ENCODE measurements at places on chromosomes 3 and 15.

DNA sequence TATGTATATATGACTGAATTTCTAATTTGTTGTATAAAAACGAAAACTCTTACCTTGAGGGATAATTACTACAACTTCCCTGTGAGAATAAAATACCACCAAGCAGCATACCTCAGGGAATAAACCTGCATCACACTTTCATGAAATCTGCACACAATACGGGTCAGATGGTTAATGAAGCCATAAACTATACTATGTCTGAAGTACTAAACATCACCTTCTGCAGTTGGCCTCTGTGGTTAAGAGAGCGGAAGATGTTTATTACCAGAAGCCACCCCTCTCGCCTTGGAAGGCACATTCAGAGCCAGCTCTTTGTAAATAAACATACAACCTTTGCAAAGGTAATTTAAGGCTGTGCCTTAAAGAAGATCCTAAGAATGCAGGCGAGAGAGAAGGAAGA, 462.1 kb upstream of the NR2F2 start:
- H3K27me3 ChIP-seq: peaks cover 14% of the 10 kb centered on the region
- H3K4me1 ChIP-seq: peaks cover 6% of the 10 kb centered on the region
- no peak overlapping the region for H3K27ac ChIP-seq
- DNase-seq: no peak
- no peaks in the 10 kb centered on the region for H3K36me3 ChIP-seq

GRCh38 chr3:134903837-134904236, 108.8 kb downstream of the EPHB1 start:
- DNase-seq: no peak
- peaks cover 6% of the 10 kb centered on the region for H3K27me3 ChIP-seq
- no peak overlapping the region for H3K4me3 ChIP-seq
- H3K36me3 ChIP-seq: no peaks in the 10 kb centered on the region

DNA sequence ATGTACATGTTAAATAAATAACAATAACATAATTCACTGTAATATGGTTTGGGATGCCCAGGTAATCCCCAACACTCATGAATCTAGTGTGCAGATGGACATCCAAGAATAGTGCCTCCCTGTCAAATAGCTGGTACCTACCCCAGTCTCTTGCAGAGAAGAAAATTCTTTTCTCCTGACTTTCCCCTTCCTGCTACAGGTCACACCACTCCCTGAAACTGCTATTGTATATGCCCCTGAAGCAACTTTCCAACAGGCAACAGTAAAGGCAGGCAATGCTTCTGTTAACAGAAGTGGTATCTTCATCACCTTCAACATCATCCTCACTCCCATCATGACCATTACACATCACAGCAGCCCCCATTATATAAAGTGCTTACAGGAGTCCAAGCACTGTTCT, 431.6 kb downstream of the MAGI1 start:
- H3K36me3 ChIP-seq: no peaks in the 10 kb centered on the region
- H3K27me3 ChIP-seq: no peaks in the 10 kb centered on the region

GRCh38 chr3:4063916-4064574, 239.1 kb upstream of the SETMAR start:
- H3K27me3 ChIP-seq: no peaks in the 10 kb centered on the region
- no peak overlapping the region for H3K4me3 ChIP-seq
- H3K36me3 ChIP-seq: peaks cover 2% of the 10 kb centered on the region
- no peak for DNase-seq
- no peaks in the 10 kb centered on the region for H3K4me1 ChIP-seq

DNA sequence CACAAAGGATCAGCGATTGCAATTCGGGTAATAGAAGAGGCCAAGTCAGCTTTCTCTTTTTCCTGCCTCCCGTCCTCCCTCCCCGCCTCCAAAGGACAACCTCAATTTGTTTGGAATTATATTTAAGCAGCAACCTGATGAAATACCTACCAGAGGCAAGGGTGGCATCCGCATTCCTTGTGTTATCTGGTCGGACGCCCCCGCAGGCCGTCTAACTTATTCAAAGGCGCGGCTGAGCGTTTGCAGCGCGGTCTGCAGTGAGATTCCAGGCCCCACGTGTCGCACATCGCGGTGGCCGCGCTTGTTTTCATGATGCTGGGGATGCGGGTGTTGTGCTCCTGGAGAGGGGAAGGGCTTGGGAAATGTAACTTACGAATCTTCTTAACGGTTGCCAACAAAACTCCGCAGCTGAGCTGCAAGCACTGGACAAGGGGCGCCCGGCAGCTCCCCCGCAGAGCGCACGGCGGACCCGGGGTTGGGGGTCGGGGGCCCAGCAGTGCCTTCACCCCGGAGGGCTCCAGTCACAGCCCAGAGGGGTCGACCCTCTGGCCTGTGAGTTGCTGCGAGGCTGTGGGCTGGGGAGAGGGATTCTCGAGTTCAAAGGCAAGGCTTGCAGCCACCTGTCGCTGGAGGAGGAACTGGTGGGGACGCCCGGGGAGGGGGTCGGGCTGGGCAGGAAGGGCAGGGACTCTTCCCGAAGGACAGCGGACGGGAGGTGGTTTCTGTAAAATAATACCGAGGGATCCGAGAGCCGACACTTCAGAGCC, 20.5 kb upstream of the RGMA start:
- no peak for DNase-seq
- peaks cover 3% of the 10 kb centered on the region for H3K4me1 ChIP-seq
- H3K4me3 ChIP-seq: no peak overlapping the region
- no peaks in the 10 kb centered on the region for H3K36me3 ChIP-seq
- no peak overlapping the region for H3K27ac ChIP-seq

GRCh38 chr3:26614006-26614685, 8.4 kb upstream of the LRRC3B start:
- H3K36me3 ChIP-seq: no peaks in the 10 kb centered on the region
- H3K4me1 ChIP-seq: no peaks in the 10 kb centered on the region
- H3K4me3 ChIP-seq: no peak overlapping the region
- DNase-seq: no peak

DNA sequence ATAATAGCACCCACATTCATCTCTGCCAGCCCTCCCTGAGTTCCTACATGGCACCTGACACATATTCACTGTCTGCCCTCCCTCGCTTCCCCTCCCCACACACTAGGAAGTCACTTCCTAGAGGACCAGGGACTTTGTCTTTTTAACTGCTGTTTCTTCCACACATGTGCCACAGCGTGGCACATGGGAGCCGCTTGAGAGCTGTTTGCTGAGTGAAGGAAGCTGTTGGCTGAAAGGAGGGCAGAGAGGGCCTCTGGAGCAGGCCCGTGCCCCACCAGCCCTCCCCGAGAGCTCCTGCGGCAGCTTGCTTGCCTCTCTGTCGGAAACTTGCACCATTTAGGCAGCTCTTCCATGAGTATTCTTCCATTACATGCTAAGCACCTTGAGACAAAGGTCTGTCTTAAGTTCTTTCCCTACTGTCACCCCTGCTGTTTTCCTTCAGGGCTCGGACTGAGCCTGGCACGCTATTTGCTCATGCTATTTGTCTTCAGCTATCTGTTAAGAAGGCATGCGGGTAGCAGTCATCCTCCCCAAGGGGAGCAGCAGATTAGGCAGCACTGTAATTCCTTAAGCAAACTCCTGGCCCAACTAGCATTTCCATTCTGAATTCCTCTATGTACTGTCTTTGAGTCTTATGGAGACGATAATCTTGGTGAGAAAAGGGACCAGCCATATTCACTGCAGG, 72.2 kb downstream of the CACNA1D start:
- no peak overlapping the region for H3K4me3 ChIP-seq
- no peak for DNase-seq
- H3K4me1 ChIP-seq: no peaks in the 10 kb centered on the region
- H3K36me3 ChIP-seq: no peaks in the 10 kb centered on the region

DNA sequence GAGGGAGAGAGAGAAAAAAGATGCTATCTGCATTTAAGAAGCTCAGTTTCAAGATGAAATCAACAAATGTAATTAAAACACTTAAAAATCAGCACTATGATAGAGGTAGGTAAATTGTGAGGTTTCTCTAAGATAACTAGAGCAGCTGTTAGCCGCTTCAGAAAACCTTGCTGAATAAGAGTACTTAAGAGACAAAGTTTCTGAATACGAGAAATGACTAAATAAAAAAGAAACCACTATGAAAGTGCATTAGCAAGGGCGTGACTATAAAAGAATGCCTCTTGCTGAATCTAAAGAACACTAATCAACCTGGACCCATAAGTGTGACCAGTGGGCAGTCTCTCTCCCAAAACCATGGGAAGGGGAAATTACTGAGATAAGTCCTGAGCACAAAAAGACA, 41.8 kb downstream of the IQCB1 start:
- no peak overlapping the region for H3K4me3 ChIP-seq
- peaks cover 1% of the 10 kb centered on the region for H3K4me1 ChIP-seq

DNA sequence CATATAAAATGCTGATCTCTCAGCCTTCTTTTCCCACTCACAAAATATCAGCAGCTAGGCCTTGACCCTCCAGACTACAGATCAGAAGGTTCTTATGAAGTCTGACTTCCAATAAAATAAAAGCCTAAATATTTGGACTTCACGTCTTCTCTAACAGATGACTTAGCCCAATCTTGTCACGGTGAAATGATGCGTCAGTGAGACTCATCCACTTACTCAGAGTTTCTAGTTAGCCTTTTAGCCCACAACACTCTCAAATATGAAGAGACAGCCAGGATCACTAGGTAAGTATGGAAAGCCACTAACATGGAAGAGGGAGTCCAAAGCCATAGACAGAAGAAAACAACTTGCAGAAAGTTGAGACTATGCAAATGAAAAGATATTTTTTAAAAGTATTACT, 601.2 kb downstream of the PYDC2 start:
- peaks cover 3% of the 10 kb centered on the region for H3K27me3 ChIP-seq
- H3K4me3 ChIP-seq: no peak overlapping the region
- H3K36me3 ChIP-seq: no peaks in the 10 kb centered on the region
- no peak for DNase-seq
- no peaks in the 10 kb centered on the region for H3K4me1 ChIP-seq

- H3K27me3 ChIP-seq: no peaks in the 10 kb centered on the region
- H3K4me3 ChIP-seq: no peak overlapping the region
- no peaks in the 10 kb centered on the region for H3K4me1 ChIP-seq
- DNase-seq: no peak
- H3K36me3 ChIP-seq: no peaks in the 10 kb centered on the region
- H3K27ac ChIP-seq: no peak overlapping the region
Measured at GRCh38 chr3:22315925-22316324, 564.9 kb upstream of the ZNF385D start.

GRCh38 chr15:89852342-89852995, 37.8 kb upstream of the ANPEP start:
- H3K4me1 ChIP-seq: peaks cover 5% of the 10 kb centered on the region
- no peak for DNase-seq
- peaks cover 8% of the 10 kb centered on the region for H3K36me3 ChIP-seq
- no peaks in the 10 kb centered on the region for H3K27me3 ChIP-seq
- H3K27ac ChIP-seq: no peak overlapping the region

DNA sequence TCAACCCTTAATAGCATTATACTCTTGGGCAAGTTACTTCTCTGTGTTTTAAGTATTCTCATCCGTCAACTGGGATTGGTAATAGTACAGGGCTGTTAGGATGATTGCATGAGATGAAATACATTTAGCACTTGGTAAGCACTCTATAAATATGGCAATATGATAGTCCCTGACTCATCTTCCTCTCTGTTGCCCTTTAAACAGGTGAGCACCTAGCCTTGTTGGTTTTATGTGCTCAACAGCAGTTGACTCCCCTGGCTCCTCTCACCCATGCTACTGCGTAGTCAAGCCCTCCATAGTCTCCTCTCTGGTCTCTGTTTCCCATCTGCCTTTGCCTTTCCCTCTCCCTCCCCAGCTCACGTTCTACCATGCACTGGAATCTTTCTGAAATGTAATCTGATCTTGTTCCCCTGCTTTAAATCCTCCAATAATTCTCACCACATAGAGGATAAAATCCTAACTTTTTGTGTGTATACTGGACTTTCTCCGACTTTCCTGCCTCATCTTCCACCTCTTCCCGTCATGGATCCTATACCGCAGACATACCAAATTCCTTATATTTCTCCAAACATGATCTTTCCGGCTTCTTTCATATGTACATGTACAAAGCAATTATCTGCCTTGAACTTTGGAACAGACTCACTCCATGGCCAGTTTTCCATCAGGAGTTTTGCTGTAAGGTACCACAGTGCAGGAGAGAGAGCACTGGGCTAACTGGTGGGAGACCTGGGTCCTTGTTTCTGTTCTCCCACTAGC, 42.3 kb downstream of the FSD2 start:
- peaks cover 14% of the 10 kb centered on the region for H3K36me3 ChIP-seq
- no peak overlapping the region for H3K4me3 ChIP-seq
- DNase-seq: no peak
- H3K4me1 ChIP-seq: peaks cover 4% of the 10 kb centered on the region

DNA sequence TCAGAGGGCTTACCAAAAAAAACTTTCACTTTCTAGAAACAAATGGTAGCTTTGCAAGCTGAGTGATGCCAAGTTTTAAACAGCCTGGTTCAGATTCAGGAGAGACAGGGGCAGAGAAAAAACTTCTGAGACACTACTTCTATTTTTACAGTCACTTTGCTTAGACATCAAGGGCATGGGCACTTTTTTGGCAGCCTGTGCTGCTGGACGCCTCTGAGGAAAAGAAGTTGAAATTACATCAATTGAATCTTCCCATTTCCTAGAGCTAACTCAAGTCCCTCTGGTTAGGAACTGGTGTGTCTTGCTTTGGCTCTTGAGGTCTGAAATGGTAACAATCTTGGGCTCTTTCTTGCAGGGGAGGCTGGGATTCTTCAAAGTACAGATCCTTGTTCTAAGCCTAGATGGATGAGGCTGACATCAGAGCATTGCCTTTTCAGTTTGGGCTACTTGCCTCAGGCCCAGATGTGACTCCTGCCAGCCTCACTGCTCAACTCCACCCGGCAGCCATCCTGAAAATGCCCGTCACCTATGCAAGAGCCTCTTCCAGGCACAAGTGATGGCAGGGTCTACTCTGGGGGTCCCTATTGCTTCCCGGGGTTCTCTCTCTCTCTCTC, 357.5 kb downstream of the FOXP1 start:
- H3K27me3 ChIP-seq: peaks cover 5% of the 10 kb centered on the region
- no peak for DNase-seq
- H3K27ac ChIP-seq: peak overlapping the region; percentile 98
- H3K4me3 ChIP-seq: peak overlapping the region; percentile 86
- peaks cover 38% of the 10 kb centered on the region for H3K36me3 ChIP-seq

- no peaks in the 10 kb centered on the region for H3K27me3 ChIP-seq
- DNase-seq: peak; percentile 42
- H3K4me1 ChIP-seq: peaks cover 27% of the 10 kb centered on the region
- peaks cover 14% of the 10 kb centered on the region for H3K36me3 ChIP-seq
- H3K27ac ChIP-seq: peak overlapping the region; percentile 89
Measured at GRCh38 chr3:107524841-107525643, 2.3 kb downstream of the BBX start.

DNA sequence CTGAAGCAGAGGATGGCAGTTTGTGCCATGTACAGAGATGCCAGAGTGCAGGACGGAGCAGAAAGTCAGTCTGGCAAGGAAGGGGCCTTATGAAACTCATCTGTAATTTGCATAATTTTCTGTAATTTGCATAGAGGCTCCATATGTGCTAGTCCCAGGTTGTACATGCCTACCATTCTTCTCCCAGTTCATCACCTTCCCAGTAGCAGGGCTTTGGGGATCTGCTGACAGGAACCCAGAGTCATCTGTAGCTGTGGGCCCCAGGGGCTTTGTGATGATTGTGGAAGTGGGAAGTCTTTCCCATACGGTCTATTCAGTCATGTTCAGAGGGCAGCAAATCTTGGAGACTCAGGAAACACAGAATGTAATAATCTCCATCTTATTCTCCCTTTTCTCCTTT, 42.4 kb upstream of the SIAH2 start:
- H3K36me3 ChIP-seq: no peaks in the 10 kb centered on the region
- no peak overlapping the region for H3K4me3 ChIP-seq
- no peaks in the 10 kb centered on the region for H3K4me1 ChIP-seq
- DNase-seq: no peak

- H3K27ac ChIP-seq: no peak overlapping the region
- peak overlapping the region; percentile 25 for H3K4me3 ChIP-seq
- no peaks in the 10 kb centered on the region for H3K27me3 ChIP-seq
- DNase-seq: no peak
- peaks cover 57% of the 10 kb centered on the region for H3K36me3 ChIP-seq
Measured at GRCh38 chr15:44541282-44541958, 4.5 kb downstream of the EIF3J start.

Measured in activated naive CD8-positive, alpha-beta T cell treated with anti-CD3 and anti-CD28 coated beads for 36 hours (primary cell).